Thyroid gland (tissue), 4 donors: ENCODE measurements at places on chromosomes 12 and 14.
A peak's percentile ranks its signal among the peaks of the same experiment; 100 is the strongest.

GRCh38 chr14:73383356-73383755 lies 75.0 kb downstream of the NUMB start:
- no peaks in the 10 kb centered on the region for H3K36me3 ChIP-seq
- no peaks in the 10 kb centered on the region for H3K4me1 ChIP-seq
- no peak overlapping the region for H3K27ac ChIP-seq
- DNase-seq, result no peak

DNA sequence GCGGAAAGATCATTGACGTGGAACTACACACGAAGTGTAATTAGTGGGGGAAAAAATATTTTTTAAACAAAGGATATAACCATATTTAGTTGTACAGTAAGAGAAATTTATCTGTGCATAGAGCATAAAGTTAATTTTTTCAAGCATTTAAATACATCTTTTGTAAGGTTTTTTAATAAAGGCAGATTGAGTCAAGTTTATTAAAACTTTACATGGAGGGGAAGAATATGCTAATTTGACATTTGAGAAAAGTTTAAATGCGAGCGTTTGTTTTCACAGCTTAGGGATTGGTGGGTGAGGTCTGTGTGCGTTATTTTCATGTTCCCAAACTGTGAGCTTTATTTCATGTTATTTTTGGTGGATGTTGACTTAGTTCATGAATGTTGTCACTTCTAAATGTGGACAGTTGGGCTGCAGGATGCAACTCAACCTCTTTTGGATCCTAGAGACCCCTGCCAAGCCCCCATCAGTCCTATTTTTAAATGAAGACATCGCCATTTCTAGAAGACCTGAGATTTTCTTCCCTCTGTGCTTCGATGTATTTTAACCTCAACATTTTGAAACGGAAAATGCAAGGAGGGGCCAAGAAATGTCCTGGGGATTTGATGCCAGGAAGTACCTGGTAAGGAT lies 32.3 kb downstream of the BRI3BP start:
- no peak overlapping the region for H3K4me3 ChIP-seq
- DNase-seq, result no peak
- no peak overlapping the region for H3K27ac ChIP-seq
- H3K36me3 ChIP-seq, result no peaks in the 10 kb centered on the region
- no peaks in the 10 kb centered on the region for H3K4me1 ChIP-seq

- DNase-seq, result peak; percentile 43
- no peaks in the 10 kb centered on the region for H3K4me1 ChIP-seq
- H3K27ac ChIP-seq, result no peak overlapping the region
- H3K36me3 ChIP-seq, result no peaks in the 10 kb centered on the region
- no peaks in the 10 kb centered on the region for H3K27me3 ChIP-seq
- H3K4me3 ChIP-seq, result no peak overlapping the region
Measured at GRCh38 chr14:55438066-55438683, 2.2 kb downstream of the TBPL2 start.

- no peaks in the 10 kb centered on the region for H3K27me3 ChIP-seq
- no peaks in the 10 kb centered on the region for H3K36me3 ChIP-seq
- DNase-seq, result no peak
- no peak overlapping the region for H3K27ac ChIP-seq
- no peaks in the 10 kb centered on the region for H3K4me1 ChIP-seq
Measured at GRCh38 chr12:95574799-95575452, 23.6 kb upstream of the USP44 start.

GRCh38 chr14:102187568-102188001 lies 47.9 kb downstream of the WDR20 start:
- no peaks in the 10 kb centered on the region for H3K36me3 ChIP-seq
- H3K4me1 ChIP-seq, result peaks cover 45% of the 10 kb centered on the region
- no peaks in the 10 kb centered on the region for H3K27me3 ChIP-seq
- no peak overlapping the region for H3K4me3 ChIP-seq
- H3K27ac ChIP-seq, result peak overlapping the region; percentile 48
- DNase-seq, result peak; percentile 73

DNA sequence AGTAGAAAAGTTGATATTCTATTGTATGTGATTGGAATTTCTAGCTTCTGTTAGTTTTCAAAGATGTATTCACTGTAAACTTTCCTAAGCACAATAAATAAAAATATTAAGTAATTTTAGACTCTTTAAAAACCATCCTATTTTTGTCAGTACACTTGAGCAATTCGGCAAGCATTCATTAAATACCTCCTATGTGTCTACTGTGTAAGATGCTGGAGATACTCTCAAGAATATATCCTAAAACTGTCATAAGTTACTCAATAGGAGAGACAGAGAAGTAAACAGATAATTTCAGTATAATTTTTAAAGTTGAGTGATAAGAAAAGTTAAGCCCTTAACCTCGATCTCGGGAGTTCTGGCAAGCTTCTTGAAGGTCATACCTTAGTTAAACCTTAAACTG lies 46.1 kb downstream of the FANCM start:
- DNase-seq, result no peak
- H3K4me3 ChIP-seq, result no peak overlapping the region
- H3K27ac ChIP-seq, result no peak overlapping the region
- no peaks in the 10 kb centered on the region for H3K27me3 ChIP-seq

DNA sequence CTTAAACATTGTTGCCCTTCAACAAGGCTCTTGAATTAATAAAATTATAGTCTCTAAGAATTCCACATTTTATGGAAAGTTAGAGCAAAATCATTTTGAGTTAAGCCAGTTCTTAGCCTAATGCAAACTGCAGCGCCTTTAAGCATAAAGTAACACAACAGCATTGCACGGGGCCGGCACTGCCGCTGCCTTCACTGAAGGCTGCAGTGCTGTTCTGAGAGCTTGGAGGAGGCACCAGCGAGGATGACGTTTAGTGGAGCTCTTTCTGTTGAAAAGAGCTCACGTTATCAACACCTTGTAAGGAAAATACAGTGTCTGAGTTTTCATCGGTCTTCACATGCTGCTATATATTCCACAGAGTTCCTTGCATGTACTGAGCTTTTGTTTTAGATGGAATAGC lies 38.3 kb upstream of the DYNC1H1 start:
- no peak for DNase-seq
- no peak overlapping the region for H3K27ac ChIP-seq
- H3K4me1 ChIP-seq, result peaks cover 4% of the 10 kb centered on the region
- no peaks in the 10 kb centered on the region for H3K27me3 ChIP-seq

DNA sequence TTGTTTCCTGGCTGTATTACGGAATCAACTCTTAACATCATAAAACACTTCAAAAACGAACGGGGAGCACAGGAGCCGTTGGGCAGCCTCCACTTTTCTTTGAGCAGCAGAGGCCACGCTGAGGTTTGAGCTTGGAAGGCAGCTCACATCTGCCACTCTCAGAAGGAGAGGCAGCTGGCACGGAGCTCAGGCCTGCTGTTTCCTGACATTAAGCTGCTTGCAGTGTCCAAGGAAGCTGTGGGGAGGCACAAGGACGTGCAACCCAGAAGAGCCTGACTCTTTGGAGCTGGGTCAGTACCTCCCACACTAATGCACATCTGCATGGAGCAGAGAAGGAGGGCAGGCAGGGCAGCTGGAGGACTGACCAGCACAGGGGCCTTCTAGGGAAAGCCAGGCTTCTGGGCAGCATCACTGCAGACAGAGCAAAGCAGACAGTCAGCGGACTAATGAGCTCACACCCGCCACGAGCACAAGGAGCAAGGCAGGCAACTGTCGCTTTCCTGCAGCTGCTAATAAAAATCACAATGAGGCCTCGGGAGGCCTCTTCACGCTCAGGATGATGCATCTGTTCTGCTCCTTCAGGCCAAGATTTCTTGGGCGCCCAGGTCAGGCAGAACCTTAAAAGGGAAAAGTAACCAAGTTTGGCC lies 211.1 kb downstream of the GLT1D1 start:
- no peaks in the 10 kb centered on the region for H3K4me1 ChIP-seq
- DNase-seq, result no peak
- no peaks in the 10 kb centered on the region for H3K36me3 ChIP-seq

DNA sequence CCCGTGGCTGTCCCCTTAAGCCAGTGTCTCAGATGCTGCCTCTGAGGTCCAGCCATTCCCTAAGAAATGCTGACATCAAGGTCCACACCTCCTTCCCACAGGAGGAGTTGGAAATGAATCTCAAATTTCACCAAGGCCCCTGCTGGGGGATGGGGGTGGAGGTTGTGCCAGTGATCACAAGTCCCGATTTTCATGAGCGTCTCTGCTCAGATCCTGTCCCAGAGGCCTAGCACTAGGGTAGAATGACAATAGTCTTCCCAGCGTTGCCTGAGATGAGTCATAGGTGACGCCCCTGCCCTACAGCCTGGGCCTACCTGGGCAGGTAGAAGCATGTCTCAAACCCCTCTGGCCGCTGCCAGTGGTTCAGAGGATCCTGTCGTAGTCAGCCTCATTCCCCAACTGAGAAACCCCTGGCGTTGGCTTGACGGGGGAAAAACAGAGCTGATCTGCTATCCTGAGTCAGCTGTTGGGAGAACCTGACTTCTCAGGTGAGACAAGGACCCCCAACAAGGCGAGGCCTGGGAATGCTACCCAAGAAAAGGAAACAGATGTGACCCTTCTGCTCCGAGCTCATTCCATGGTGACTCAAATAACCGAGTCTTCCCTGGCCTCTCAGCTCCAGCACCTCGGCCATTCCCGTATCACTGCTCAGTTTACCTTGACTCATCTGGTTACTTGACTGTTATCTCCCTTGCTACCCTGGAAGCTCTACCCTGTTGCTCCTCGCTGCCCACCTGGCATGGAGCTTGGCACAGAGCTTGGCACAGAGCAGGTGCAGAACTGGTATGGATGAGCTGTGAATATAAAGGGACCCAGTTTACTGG lies 21.8 kb upstream of the SPPL3 start:
- no peak overlapping the region for H3K4me3 ChIP-seq
- no peaks in the 10 kb centered on the region for H3K36me3 ChIP-seq
- DNase-seq, result no peak
- no peak overlapping the region for H3K27ac ChIP-seq

GRCh38 chr14:100215330-100215885 lies 23.5 kb upstream of the YY1 start:
- no peaks in the 10 kb centered on the region for H3K36me3 ChIP-seq
- no peak overlapping the region for H3K27ac ChIP-seq
- H3K27me3 ChIP-seq, result no peaks in the 10 kb centered on the region
- no peak for DNase-seq
- H3K4me3 ChIP-seq, result no peak overlapping the region

DNA sequence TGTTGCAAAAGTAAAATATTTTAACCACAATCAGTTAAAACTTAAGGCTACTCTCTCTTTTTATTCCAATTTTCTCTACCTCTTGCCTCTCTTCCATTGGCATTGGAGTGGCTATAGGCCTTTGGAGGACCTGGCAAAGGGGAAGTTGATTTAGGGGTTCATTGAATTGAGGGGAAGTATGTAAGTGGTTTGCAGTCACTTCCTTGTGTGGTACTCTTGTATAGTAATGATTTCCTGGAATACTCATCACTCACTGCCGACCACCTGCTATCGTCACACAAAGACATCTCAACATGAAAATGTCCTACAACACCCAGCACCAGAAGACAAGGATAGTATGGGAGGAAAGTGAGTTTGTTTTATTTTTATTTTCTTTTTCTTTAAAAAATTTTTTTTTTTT lies 45.7 kb upstream of the CPM start:
- no peak overlapping the region for H3K4me3 ChIP-seq
- H3K4me1 ChIP-seq, result peaks cover 6% of the 10 kb centered on the region
- no peak overlapping the region for H3K27ac ChIP-seq
- DNase-seq, result no peak
- H3K27me3 ChIP-seq, result no peaks in the 10 kb centered on the region

DNA sequence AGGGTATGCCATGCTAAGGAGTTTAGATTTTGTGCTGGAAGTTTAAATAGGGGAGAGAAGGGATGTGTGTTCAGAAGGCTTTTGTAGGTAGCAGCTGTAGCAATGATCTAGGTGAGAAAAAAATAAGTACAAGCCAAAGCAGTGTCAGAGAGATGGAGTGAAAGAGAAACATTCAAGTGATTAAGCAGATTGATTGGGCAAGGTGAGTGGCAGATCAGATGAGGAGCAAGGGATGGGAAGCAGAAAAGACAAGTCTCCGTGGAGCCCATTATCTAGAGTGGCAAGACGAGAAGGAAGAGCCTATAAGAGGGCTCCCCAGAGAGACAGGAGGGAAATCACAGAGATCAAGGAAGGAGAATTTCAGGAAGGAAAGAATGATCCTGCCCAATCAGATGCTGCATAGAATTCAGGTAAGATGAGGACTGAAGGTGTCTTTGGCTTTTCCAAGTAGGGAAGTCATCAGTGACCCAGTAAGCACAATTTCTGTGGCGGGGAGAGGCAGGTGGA lies 133.5 kb downstream of the ETV6 start:
- H3K27me3 ChIP-seq, result no peaks in the 10 kb centered on the region
- no peak overlapping the region for H3K27ac ChIP-seq
- peaks cover 8% of the 10 kb centered on the region for H3K4me1 ChIP-seq
- no peak for DNase-seq

DNA sequence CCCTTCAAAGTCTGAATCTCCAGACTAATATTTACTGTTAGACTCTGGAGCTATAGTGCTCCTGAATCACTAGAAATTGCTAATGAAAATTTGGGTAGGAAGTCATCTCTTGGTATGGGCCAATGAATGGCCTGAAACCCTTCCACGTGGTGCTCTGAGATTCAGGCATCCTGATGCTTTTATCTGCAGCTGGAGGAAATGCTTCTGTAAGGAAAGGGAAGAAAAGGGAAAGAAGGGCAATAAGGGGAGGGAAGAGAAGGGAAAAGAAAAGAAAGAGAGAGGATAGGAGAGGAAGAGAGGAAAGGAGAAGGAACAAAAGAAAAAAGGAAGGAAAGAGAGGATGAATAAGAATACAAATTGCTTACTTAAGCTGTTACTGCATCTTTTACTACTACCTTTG lies 182.3 kb downstream of the GRIP1 start:
- H3K27ac ChIP-seq, result no peak overlapping the region
- H3K27me3 ChIP-seq, result no peaks in the 10 kb centered on the region
- no peaks in the 10 kb centered on the region for H3K36me3 ChIP-seq

GRCh38 chr14:99066378-99066777 lies 205.6 kb downstream of the BCL11B start:
- H3K27me3 ChIP-seq, result no peaks in the 10 kb centered on the region
- no peaks in the 10 kb centered on the region for H3K36me3 ChIP-seq
- H3K27ac ChIP-seq, result no peak overlapping the region
- H3K4me3 ChIP-seq, result no peak overlapping the region
- no peaks in the 10 kb centered on the region for H3K4me1 ChIP-seq

DNA sequence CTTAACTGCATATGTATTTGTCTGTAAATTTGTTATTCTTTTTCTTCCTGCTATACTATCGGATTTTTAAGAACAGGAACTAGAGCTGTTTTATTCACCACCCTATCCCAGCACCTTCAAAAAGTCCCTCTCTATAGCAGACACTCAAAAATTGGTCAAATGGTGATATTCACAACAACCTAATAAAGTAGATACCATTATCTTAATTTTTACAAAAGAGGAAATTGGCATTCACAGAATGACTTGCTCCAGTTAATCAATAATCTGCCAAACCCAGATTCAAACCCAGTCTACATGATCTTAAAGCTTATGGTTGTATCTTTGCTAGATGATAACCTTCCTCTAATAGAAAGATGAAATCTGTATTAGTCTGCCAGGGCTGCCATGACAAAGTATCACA lies 426.6 kb downstream of the EGLN3 start:
- no peaks in the 10 kb centered on the region for H3K4me1 ChIP-seq
- no peak overlapping the region for H3K27ac ChIP-seq
- H3K36me3 ChIP-seq, result no peaks in the 10 kb centered on the region

GRCh38 chr12:50517421-50518048 lies 12.8 kb downstream of the DIP2B start:
- no peak overlapping the region for H3K4me3 ChIP-seq
- no peaks in the 10 kb centered on the region for H3K36me3 ChIP-seq
- H3K4me1 ChIP-seq, result peaks cover 26% of the 10 kb centered on the region
- H3K27ac ChIP-seq, result peak overlapping the region; percentile 36

GRCh38 chr14:39367387-39367751 lies 64.9 kb downstream of the FBXO33 start:
- H3K27ac ChIP-seq, result no peak overlapping the region
- no peaks in the 10 kb centered on the region for H3K4me1 ChIP-seq
- no peak overlapping the region for H3K4me3 ChIP-seq
- no peak for DNase-seq
- no peaks in the 10 kb centered on the region for H3K27me3 ChIP-seq
- no peaks in the 10 kb centered on the region for H3K36me3 ChIP-seq
